ENCODE measurements at places on chromosomes 12 and 14.

- H3K27me3 ChIP-seq: no peaks in the 10 kb centered on the region
- H3K4me3 ChIP-seq: no peak overlapping the region
- H3K27ac ChIP-seq: no peak overlapping the region
- H3K4me1 ChIP-seq: no peaks in the 10 kb centered on the region
- no peaks in the 10 kb centered on the region for H3K36me3 ChIP-seq
Measured at GRCh38 chr14:88079624-88080023, 74.7 kb downstream of the GPR65 start.

- H3K4me1 ChIP-seq: no peaks in the 10 kb centered on the region
- no peaks in the 10 kb centered on the region for H3K36me3 ChIP-seq
- no peak for DNase-seq
- no peaks in the 10 kb centered on the region for H3K27me3 ChIP-seq
- H3K4me3 ChIP-seq: no peak overlapping the region
Measured at GRCh38 chr14:32190673-32191072, 11.2 kb upstream of the RNU6-7 start.

DNA sequence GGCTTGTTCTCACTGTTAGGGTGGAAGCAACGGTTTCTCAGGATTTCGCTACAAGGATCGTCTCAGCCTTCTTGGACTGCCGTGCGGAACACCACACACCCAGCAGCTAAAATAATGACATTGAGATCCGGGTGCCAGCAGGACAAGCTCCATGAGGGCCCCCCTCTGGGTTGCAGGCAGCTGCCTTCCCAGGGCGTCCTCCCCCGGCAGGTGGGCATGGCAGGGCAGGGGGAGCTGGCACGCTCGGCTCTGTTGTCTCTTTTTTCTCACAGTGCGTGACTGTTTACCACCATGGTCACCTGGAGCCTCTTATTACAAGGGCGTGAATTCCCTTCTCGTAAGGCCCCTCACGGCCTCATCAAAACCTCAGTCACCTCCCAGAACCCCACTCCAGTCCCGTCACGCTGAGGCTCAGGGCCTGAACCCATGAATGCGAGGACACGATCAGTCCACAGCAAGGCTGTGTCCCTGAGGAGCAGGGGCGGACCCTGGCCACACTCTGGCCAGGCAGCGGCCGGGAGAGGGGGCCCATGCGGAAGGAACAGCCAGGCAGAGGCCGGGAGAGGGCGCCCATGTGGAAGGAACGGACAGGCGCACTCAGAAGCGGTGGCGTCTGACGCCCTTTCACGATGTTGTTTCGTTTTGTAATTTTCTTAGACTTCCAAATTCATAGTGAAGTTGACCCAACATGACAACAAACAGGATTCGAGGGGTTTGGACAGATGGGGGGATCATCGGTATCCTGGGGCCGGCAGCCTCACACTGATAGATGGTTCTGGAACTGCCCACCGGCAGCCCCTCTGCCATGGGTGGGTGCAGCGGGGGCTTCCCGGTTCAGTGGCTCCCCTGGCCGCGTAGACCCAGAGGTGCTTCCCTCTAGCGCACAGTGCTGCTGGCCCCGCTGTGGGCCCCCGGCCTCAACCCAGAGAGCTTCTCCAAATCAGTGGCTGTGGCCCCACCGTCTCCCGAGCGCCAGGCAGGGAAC, 10.0 kb downstream of the LRCOL1 start:
- DNase-seq: no peak
- no peak overlapping the region for H3K27ac ChIP-seq
- no peaks in the 10 kb centered on the region for H3K4me1 ChIP-seq

DNA sequence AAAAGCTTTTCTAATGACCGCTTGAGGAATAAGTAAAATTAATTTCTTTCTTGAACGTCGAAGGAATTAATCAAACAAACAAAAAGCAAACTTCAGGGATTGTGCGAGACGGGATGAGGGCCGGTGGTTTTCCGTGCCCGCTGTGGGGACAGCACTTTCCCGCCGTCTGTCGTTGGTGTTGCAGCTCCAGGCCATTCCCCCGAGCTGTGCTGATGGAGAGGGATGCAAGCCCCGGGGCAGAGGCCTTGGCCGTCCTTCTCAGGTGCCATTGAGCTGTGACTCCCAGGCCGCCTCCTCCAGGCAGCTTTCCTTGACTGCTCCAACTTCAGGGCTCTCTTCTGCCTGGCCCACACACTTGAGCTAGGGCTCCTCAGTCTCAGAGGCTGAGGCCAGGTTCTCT, 109.0 kb upstream of the C14orf180 start:
- DNase-seq: no peak
- H3K4me3 ChIP-seq: no peak overlapping the region
- H3K27ac ChIP-seq: no peak overlapping the region

Measured in ascending aorta (tissue), 2 donors.